Stimulated activated CD4-positive, alpha-beta T cell treated with anti-CD3 and anti-CD28 coated beads, Interleukin-1b, Interleukin-23, amount 100 ng/mL, for 1 hour (primary cell): ENCODE measurements at places on chromosomes 5 and 9.

- DNase-seq = no peak
Measured at GRCh38 chr9:22337261-22337660, 109.4 kb upstream of the DMRTA1 start.

DNA sequence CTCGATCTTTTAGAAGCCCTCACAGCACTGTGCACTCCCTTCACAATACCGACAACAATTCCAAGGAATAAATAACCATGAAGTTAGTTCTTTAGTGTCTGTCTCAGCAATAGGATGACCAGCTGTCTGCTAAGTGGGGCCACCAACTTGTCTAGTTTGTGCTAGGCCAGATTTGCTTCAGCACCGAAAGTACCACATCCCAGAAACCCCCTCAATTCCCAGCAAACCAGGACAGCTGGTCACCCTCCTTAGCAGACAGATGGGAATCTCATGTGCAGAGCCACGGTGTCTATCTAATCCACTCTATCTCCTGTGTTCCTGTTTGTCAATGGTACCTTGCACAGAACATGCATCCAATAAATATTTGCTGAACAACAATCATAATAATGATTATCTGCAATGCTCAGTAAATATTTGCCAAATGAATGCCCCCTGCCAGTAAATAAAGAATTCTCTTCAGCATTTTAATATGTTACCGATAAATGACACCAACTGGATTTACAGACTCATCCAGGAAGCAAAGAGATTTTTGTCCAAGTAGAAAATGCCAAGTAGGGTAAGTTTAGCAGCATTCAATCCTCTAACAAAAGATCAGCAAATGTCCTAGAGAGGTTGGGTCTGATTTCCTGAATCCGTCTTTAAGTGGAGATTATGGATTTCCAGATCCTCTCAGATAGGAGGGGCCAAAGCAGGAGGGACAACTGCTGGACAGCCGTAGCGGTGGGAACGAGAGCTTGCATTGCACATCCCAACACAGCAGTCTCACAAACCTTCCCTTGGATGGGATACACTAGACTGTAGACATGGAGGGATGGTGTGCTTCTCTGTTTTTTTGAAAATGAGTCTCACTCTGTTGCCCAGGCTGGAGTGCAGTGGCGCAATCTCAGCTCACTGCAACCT is 51.9 kb upstream of the ANKRD33B start:
- no peak for DNase-seq

DNA sequence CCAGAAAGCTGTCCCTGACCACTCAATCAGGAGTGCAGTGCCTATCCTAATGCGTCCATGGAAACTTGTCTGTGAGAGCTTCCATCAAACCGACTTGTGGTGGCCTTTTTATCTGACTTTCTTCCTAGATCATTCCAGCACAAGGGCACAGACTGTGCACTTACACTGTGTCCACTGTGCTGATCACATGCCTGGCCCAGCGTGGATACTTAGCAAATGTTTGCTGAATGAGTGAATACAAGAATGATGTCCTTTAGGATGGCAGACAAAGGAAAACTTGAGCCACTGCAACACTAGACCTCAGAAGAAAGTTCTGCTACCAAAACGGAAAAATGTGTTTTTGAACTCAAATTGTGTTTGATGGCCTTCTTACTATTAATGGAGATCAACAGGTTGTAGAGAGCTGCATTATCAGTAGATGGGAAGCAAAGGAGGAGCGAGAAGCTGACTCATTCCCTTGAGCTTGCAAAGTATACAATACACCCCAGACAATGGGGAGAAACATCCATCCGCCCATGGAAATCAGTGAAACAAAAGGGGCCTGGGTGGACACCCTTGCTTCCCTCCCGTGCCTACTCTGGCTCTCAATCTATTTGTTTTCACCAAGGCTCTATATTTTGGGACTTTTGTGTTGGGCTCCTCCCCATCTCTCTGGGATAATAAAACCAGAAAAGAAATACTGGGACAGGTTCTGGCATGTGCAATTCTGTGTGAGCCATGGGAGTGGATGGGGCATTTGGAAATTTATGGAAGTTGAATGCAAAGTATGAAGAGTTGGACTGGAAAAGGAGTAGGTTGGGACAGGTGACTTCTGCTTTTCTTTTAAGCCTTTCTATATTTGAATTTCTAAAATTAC is 76.2 kb upstream of the ZFAND5 start:
- DNase-seq = no peak

DNA sequence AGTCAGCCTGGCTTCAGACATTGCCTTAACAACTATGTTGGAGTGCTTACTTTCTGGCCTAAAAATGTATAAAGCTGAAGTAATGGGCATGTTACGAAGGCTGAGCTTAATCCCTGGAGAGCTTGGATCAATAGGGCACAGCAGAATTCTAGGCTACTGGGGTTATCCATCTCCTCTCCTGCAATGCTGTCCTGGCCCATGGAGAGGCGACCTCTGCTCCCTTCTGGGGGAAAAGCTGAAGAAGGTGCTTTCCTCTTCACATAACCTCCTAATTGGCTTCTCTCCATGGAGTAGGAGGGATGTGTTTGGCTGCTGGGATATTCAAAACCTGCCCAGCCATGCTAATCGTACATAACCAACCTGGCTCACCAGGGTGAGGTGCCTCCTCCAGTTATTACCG is 403.5 kb downstream of the DMRT2 start:
- no peak for DNase-seq

DNA sequence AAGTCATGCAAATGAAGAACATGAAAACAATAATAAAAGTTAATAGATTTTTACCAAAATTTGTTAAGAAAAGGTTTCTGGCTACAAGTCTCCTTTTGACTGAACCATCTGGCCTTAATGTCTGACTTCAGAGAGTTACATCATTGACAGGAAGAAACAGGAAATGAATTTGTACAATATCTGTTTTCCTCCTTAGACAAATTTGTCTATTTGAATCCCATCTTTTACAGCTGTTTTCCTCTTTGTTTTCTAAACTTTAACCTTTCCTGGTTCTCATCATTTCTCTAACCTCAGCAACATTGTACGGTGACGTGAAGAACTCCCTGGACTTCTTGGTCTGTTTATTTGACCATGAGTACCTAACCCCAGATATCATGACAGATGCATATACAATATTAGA is 567.5 kb upstream of the RIOK2 start:
- DNase-seq = no peak

DNA sequence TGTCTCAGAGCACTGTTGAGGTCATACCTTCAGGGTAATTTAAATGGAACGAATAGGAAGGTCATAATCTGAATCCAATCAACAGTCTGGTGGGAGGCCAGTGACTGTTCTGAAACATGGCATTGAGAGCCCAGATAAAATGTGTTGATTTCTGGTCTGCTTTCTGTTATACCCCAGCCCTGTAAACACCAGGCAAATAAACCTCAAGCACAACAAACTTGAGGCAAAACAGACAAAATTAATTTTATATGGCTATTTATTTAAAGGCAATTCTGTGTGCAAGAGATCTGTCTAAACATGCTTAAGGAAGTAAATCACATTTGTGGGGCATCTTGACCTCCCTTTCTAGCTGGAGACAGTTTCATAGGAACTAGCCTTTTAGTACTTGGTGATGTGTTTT is 140.9 kb upstream of the SPEF2 start:
- no peak for DNase-seq

GRCh38 chr5:125181955-125182354 is 435.5 kb upstream of the ZNF608 start:
- DNase-seq = no peak

DNA sequence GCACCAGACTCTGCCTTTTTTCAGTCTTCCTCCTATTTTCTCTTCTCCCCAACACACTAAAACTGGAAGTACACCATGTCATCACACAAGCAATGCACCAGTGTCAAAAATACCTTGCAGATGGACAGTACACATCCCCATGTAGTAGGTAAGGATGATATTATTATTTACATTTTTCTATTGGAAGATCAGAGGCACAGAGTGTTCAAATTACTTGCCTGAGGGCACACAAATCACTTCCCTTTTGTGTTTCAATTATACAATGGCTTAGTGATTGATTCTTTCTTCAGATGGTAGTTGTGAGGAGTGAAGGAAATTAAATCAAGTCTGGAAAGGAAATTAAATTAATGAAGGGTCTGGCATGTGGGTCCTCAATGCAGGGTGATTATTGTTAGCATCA is 39.6 kb downstream of the CTSL start:
- DNase-seq = no peak

DNA sequence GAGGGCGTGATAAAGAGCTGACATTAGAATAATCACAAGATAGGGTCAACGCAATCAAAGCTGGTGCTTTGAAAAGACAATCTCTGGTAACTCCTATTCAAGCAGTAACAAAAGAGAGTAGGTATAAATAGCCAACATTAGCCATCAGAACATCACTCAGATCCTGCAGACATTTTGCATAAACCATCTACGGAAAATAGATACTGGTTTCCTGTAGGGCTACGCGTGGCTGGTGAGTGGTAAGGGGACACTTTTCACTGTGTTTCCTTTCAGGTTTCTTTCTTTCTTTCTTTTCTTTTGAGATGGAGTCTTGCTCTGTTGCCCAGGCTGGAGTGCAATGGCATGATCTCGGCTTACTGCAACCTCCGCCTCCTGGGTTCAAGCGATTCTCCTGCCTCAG is 22.3 kb downstream of the TTF1 start:
- no peak for DNase-seq

- no peak for DNase-seq
Measured at GRCh38 chr5:141969783-141970771, 1.2 kb downstream of the RNF14 start.

DNA sequence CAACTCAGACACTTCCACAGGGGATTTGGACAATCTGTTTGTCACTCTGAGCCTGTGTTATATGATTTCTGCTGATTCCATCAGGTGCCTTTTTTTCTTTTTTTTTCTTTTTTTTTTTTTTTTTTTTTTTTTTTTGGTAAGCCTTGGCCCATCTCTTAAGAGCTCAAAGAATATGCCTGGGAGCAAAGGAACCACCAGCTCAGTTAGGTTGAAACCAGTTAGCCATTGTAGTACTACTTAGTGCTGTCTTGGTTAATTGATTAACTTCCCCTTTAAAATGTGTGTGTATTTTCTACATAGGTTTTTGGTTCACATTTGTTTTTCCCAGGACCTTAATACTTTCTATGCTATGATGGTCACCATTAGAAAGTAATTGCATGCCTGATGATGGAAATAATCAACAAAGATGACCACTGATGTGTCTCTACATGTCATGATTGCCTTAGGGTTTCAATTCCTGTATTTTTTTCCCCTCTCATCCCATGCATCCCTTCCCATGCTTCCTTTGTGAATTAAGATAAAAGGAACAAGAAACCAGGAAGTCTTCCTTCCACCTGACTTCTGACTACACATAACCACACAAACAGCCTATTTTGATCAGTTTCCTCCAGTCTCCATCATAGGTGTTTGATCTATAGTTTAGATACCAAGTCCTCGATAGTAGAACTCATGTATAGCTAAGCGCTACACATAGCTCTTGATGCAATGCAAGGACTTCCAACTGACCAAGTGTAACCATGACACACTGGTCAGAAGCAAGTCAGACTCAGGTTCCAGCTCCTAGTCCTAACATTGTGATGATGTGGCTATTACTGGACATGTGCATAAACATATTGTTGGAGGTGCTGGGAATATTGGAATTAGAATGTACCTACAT is 306.1 kb downstream of the EFNA5 start:
- no peak for DNase-seq

DNA sequence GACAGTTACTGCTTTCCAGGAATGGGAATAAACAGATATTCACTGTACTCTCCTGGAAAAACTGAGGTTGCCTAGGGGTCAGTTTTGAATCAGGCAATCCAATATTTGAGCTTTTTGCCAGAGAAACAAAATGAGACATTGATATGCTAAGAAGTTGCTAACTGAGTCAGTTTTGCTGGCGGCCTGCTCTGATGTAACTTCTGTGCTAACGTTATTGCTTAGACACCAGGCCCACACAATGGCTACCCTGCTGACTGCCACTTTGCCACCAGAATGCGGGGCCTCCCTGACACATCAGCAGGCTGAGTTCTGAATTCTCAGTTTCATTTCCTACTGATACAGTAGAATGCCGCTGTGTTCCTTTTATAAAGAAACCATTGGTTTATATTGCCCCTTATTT is 18.2 kb upstream of the ZNF618 start:
- DNase-seq = no peak

DNA sequence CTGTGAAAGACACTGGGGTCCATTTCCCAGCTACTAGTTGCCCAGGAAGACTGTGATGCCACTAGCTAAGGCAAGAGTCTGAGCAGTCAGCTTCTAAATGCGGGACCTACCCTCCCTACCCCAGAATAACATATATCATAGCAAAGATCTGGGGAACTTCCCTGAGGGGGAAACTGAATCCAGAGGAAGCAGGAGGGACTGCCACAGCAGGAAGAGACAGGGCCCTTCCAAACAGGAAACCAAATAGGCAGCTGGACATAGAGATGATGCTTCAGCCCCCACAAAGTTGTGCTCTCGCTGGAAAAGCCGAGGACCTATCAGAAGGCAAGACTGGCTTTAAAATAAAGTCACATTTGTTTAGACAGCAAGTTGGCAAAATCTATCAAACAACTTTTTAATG is 51.1 kb downstream of the KLHL3 start:
- no peak for DNase-seq

DNA sequence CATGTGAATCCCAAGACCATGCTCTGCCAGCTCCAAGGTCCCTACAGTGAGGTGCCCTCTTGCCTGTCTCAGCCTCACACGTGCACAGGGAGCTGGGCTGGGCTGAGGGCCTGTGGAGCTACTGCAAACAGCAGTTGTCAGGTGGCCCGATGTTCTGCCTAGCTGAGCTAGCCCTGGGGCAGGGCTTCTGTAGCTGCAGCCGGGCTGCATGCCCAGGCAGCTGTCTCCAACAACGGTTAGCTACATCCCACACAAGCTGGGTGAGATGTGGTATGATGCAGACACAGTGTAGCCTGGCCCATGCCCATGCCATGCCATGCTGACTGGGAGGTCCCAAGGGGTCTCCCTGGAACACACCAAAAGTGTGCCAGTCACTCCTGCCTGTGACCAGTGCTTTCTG is 62.0 kb downstream of the MACROH2A1 start:
- DNase-seq = no peak

DNA sequence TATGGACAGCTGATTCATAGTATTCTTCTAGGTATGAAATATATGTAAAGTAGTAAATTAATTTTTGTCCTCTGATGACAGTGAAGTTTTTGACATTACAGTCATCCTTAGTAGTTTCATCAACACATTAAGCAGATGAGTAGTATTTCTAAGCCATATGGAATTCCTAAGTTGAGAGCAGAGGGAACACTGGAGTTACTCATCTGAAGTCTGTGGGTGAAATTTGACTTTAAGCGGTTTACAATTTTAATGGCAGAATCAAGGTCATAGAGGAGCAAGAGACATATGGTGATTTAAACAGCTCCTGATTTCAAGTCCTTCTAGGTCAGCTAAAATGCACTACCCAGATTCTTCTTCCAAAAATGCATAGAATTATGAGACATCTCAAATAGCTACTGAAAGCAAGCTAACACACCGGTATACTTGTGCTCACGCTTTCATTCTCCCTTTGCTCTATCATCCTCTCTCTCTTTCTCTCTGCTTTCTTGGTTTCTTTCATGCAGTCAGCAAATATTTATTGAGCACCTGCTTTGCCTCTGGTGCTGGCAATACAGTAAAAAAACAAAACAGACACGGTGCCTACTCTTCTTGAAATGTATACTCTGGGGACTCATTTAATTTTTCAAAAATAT is 235.9 kb downstream of the FER start:
- no peak for DNase-seq

- DNase-seq = no peak
Measured at GRCh38 chr5:1010641-1011046, 2.0 kb downstream of the NKD2 start.

GRCh38 chr5:149419532-149419858 is 40.4 kb upstream of the IL17B start:
- DNase-seq = no peak
